ENCODE measurements at places on chromosomes 4 and X. TPM values are rescaled to one million over a fixed set of nuclear protein-coding genes. Genes with fewer than 3 reads are reported as not detected.

The FATE1 gene
- not detected for polyA plus RNA-seq

DNA sequence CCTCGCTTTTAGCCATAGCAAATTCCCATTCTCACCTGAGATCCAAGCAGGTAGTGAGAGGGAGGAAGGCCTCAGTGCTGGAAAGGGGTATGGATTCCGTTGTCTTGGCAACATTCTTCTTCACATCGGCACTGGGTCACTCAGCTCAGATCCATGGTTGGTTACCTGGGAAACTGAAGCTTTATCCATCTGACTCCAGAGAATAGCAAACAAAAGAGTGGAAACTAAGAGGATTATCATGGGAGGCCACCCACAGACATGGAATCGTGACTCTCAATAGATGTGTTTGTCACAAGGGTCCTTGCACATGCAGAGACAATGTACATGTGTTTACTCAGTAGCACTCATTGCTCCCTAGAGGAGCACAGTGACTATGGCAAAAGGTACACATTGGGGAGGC is 81.0 kb downstream of the MAGED4 start:
- no peak for DNase-seq

DNA sequence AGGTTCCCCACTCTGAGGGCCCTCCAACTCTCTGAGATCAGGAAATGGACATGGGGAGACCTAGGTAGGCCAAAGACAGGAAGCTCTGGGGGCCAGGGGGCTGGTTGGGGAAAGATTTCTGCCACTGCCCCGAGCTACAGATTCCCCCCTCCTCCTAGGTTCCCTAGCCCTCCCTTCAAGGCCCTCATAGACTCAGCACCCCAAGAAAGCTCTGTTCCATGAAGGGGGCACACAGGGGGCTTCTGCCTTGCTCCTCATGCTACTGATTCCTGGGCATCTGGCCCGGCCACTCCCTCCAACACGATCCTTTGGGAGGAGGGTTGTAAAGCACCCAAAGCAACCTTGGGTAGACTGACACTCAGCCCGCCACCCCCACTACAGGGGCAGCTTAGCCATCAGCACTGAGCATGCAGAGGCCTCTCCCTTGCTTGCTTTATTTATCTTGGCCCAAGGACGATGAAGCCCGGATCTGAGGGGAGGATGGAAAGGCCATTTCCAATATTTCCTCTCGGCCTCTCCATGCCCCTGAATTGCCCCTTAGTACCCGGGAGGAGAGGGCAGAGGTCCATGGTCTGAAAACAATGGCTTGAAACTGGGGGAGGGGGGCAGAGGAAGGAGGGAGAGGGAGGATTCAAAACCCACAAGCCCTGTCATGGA is 146.7 kb downstream of the PJA1 start:
- no peak for DNase-seq

- no peak for DNase-seq
These were observed 69.9 kb downstream of the HMGB2 start for GRCh38 chr4:173264245-173264644.

DNA sequence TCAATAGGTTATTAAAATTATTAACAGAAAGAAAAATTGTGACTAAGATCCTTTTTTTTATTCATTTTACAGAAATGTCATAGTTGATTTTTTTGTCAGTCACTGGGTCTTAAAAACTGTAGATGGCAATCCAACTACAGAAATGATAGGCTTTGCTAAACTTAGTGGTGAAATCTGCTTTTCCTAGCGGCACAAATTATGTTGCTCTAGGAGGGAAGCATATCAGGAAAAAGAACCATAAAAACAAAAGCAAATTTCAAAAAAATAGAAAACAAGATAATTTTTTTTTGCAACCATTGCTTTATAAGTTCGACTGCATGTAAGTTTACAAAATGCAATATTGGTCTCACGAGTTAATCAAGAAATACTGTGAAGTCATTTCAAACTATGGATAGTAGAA is 443.5 kb upstream of the IGFBP7 start:
- no peak for DNase-seq

DNA sequence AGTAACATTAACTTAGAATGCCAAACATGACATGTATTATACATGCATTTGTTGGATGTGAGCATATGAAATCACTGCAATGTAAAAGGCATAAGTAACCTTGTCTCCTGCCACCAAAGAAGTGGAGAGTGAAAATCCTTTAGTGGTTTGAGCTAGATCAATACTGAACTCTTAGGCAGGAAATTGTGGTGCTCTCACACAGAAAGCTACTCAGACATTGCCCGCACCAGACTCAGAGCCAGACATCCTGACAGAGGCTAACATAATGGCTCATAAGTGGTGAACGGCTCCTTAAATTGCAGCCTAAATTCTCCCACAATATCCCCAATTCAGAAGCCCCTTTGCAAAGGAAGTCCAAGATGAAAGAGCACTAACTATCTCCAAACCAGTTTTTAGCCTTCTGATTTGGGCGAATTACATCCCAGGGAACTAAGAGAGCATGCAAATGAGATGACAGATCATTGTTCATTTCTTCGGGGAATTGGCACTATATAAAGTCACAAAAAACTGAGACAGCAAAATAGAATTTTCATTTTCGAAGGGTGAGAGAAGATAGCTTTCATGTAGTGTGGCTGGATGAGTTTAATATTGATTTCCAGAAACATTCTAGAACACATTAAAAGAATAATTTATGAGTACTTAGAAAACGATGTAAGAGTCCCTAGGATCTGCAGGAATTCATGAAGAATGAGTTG is 233.6 kb upstream of the RPS6KA3 start:
- DNase-seq, result no peak

Measured in hepatocyte (in vitro differentiated cells).